ENCODE measurements at places on chromosomes 12 and 14. TPM values are rescaled to one million over a fixed set of nuclear protein-coding genes. Genes with fewer than 3 reads are reported as not detected.

HOXC12 gene
- not detected for total RNA-seq

DNA sequence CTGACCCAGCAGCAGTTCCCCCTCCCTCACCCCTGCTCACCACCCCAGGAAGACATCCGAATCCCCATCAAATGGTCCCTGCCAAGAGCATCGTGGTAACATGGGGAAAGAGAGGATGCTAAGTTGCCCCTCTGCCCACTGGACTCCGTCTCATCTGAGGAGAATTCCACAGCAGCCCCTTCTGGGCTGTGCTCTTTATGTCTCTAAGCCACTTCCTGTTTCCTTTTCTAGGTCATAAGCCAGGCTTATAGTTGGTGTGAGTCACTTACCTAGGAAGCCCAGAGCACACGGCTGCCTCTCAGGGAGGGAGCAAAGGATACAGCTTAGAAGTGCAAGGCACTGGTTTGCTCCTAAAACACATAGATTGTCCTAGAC, 76.0 kb downstream of the VCPKMT start:
- DNase-seq, result peak; percentile 57

- DNase-seq, result no peak
These were observed 40.0 kb upstream of the CAPRIN2 start for GRCh38 chr12:30794591-30795409.

SMIM41 gene
- 0.80 TPM for total RNA-seq

- no peak for DNase-seq
These were observed 125.5 kb upstream of the ARHGAP5 start for GRCh38 chr14:31951638-31951964.

- DNase-seq, result no peak
These were observed 1.8 kb downstream of the TMCC3 start for GRCh38 chr12:94648578-94648977.

ADAM21 gene
- total RNA-seq, result not detected

DNA sequence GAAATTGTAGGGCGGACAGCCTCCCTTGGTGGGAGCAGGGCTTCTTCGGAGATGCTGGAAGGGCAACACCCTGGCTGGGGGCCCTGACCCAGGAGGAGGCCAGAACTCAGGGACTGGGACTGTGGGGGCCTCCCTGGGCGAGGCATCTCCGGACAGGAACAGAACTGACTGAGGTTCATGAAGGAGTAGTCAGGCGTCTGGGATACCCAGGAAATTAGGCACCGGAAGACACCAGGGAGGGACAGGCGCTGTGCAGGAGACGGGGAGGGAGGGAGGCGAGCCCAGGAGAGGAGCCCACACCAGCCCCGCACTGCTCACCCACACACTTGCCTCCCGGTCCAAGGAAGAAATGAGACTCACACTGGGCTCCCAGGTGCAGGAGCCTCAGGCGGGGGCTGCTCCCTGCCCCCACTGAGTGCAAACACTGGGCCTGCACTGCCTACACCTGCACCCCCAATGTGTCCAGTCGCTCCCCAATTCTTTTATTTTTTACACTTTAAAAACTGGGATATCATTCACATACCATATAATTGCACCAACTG, 262.6 kb upstream of the SFSWAP start:
- no peak for DNase-seq

SYT10 gene
- total RNA-seq, result 0.48 TPM

GRCh38 chr12:114612062-114612461, 71.9 kb downstream of the TBX3 start:
- DNase-seq, result no peak

- DNase-seq, result no peak
These were observed 1.4 kb downstream of the FAR2 start for GRCh38 chr12:29150462-29150861.

GRCh38 chr14:88063811-88064210, 58.9 kb downstream of the GPR65 start:
- DNase-seq, result no peak

- DNase-seq, result no peak
These were observed 26.0 kb downstream of the ZNF664 start for GRCh38 chr12:123998991-123999359.

DNA sequence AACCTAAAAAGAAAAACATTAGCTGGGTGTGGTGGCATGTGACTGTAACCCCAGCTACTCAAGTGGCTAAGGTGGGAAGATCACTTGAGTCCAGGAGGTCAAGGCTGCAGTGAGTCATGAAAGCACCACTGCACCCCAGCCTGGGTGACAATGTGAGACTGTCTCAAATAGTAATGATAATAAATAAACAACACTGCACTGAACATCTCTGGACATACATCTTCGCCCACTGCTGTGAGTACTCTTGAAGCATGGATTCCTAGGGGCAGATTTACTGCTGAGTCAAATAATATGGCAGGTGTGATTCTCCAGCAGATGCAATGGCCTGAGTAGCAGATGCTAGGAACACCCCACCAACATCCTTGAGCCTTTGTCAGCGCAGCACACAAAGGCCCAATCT, 23.6 kb downstream of the ABCB9 start:
- no peak for DNase-seq

FOXN4 gene
- not detected for total RNA-seq

CLEC2A gene
- not detected for total RNA-seq

PDZRN4 gene
- total RNA-seq, result 12.9 TPM

GRCh38 chr14:32620303-32620702, 291.2 kb downstream of the AKAP6 start:
- no peak for DNase-seq

GRCh38 chr14:95338436-95338835, 18.7 kb upstream of the CLMN start:
- DNase-seq, result no peak

- DNase-seq, result no peak
These were observed 56.6 kb downstream of the TRPV4 start for GRCh38 chr12:109776624-109777023.

PTGDR gene
- total RNA-seq, result 28.8 TPM

RAPGEF3 gene
- total RNA-seq, result 51.7 TPM

DNA sequence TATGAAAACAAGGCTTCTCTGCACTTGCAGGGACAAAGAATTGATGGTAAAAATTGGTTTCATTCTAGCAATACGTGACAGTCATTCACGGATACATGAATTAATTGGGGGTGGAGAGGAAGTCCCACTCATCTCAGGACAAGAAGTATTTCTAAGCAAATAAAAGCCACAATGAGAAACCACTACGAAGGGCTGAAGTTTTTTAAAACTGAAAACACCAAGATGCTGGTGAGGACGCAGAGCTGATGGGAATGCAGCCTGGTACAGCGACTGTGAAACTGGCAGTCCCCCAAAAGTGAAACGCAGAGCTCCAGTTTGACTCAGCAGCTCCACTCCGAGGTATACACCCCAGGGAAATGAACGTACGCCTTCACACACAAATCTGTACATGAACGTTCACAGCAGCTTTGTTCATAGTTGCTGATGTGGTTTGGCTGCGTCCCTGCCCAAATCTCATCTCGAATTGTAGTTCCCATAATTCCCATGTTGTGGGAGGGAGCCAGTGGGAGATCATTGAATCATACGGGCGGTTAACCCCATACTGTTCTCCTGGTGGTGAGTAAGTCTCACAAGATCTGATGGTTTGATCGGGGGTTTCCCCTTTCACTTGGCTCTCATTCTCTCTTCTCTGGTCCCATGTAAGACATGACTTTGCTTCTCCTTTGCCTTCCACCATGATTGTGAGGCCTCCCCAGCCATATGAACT, 89.0 kb downstream of the SCARB1 start:
- DNase-seq, result peak; percentile 48

DNA sequence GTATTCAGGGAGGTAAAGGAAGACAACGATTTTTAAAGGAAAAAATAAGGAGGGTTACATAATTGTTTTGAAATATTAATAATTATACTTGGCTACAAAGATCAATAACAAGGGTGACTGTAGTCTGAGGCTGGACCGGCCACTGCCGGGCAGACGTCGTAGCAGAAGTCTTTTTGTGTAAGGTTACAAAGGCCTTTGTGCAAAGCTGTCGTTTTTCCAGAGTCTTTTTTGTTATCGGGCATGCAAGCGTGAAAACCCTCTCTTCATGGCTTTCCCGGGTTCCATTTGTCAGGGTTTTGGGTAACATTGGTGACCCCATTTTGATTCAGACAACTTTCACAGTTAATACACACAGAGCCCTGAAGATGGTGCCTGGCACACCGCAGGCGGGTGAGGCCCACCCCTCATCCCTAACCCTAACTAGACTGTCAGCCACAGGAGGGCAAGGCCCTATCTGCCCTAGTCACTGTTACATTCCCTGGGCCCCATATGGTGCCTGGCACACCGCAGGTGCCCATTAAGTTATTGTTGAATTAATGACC, 31.3 kb downstream of the RILPL1 start:
- DNase-seq, result no peak

- no peak for DNase-seq
These were observed 155.6 kb downstream of the ETV6 start for GRCh38 chr12:11805043-11805442.

NUP37 gene
- 19.3 TPM for total RNA-seq

DNA sequence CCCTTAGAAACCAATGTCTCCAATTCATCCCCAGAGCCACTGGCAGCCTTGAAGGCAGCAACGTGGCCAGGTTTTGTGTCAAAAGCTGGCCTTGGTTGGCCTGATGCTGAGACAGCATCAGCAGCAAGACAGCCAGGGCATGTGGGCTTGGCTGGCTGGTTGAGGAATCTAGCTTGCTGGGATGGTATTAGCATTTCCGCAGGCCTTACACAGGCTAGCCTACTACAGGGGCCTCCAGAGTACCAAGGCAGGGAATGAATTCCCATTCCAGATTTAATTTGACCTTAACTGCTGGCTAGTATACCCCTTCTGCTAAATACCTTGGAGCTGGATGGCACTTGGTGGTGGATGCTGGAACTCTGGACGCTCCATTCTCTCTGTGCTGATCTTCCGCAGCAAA, 15.8 kb downstream of the NGDN start:
- no peak for DNase-seq

DNA sequence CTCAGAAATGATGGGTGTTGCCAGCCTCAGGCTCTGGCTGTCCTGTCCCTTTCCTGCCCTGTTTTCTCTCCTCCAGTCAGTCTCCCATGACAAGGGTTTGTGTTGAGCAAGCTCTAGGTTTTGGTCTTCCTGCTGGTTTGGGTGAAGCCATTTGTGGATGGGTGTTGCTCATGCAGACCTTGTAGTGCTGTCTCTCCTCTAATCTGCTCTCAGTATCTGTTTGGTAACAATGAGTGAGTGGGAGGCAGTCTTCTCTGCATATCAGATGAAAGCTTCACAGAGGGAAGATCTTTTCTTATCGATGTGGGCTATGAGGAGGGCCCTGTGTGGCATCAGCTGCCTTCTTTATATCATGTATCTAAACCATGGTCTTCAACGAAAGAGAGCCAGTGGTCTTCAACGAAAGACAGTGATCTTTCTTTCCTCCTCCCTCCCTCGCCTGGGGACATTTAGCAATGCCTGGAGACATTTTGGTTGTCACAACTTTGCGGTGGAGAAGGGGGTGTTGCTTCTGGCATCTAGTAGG, 3.6 kb downstream of the CMA1 start:
- no peak for DNase-seq

DNA sequence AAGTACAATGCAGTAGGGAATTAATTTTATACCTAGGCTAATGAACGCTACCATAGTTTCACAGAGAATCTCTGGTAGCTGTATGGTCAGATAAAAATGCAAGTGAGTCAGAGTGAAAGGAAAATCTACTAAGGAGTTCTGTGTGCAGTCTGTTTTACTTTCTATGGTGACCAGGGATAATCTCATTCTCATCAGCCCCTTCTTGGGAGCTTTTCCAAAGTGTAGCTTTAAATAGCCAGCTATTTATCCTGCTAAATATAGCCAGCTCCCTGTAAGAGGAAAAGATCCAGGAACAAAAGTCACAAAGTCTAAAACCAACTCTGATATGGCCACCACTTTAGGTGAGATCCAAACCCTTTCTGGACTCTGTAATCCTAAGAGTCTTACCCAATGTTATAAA, 75.5 kb downstream of the TMEM116 start:
- no peak for DNase-seq

GRCh38 chr14:92677955-92678354, 70.5 kb downstream of the LGMN start:
- no peak for DNase-seq

GRCh38 chr14:85536833-85537190, 6.9 kb downstream of the FLRT2 start:
- no peak for DNase-seq

DNA sequence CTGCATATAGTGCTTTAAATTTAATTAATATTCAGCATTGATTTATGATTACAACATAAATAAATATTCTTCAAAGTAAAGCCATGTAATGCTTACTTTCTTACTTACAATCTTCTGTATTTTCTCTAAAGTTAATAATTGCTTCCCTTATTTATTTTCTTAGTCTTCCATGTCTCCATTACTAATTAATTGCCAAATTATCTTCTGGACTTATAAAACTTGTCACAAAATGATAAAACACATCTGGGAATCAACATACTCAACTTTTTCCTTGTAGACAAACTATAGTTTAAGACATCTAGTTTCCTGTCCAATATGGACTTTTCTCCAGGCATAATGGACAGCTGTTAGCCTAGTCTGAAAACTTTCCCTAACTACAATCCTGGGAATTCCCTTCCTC, 466.6 kb downstream of the FLRT2 start:
- no peak for DNase-seq

PCED1B gene
- total RNA-seq, result 3.0 TPM

DNA sequence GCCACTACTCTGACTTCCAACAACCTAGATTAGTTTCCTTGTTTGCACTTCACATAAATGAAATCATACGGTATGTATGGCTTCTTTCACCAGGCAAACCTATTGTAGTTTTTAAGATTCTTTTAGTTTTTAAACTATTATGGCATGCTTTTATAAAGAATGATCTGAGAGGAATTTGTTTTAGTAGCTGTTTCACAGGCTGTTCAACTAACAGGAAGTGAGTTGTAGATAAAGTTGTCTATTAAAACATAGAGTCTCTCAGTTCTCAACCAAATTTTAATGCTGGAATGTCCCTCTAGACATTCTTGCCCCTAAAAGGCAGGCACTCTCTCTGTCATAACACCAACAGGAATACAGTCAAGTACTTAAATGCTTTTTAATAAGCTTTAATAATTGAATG, 102.7 kb upstream of the DACT1 start:
- no peak for DNase-seq

DNA sequence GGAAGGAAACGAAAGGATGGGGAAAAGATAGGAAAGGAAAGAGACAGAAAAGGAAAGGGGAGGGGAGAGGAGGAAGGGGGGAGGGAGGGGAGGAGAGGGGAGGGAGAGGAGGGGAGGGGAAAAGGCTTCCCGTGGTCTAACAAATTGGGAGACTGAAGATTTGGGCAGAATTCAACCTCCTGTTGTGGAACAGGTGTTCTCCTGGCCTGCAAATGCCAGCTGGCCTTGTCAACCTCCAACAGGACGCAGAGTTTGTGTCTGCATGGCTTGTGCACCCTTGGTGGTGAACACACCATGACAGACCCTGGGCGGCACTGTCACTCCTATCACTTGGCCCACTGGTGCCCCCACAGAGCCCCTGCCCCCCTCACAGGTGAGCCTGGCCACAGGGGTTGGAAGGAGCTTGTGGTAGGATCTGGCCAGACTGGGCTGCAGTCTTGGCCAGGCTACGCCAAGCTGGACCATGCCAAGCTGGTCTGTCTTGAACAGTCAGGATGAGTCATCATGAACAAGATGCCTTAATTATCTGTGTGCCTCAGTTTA, 321.6 kb downstream of the BCL11B start:
- no peak for DNase-seq

KRT6C gene
- 23.9 TPM for total RNA-seq

Data from transverse colon (tissue), 4 donors.